ENCODE measurements at places on chromosomes 7 and 10.

DNA sequence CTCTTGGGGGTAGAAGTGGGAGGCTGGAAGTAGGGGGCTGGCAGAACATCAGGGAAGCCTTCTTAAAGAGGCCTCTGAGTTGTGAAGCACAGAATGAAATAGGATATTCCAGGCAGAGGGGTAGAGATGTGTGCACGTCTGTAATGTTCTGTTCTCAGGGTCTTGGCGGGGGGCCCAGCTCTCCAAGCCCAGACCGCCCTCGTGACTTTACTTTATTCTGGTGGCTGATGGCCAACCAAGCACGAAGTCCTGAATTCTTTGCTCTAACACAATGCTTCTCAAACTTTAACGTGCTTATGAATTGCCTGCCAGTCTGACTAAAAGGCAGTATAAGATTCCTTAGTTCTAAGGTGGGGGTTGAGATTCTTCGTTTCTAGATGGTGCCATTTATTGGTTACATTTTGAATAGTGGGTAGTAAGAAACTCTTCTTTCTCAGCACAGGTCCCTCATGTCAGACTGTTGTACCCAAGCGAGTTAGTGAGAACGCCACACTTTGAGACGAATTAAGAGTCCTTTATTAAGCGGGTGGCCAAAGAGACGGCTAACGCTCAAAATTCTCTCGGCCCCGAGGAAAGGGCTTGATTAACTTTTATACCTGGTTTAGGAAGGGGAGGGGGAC lies 8.2 kb downstream of the PRXL2A start:
- no peak for ATAC-seq

DNA sequence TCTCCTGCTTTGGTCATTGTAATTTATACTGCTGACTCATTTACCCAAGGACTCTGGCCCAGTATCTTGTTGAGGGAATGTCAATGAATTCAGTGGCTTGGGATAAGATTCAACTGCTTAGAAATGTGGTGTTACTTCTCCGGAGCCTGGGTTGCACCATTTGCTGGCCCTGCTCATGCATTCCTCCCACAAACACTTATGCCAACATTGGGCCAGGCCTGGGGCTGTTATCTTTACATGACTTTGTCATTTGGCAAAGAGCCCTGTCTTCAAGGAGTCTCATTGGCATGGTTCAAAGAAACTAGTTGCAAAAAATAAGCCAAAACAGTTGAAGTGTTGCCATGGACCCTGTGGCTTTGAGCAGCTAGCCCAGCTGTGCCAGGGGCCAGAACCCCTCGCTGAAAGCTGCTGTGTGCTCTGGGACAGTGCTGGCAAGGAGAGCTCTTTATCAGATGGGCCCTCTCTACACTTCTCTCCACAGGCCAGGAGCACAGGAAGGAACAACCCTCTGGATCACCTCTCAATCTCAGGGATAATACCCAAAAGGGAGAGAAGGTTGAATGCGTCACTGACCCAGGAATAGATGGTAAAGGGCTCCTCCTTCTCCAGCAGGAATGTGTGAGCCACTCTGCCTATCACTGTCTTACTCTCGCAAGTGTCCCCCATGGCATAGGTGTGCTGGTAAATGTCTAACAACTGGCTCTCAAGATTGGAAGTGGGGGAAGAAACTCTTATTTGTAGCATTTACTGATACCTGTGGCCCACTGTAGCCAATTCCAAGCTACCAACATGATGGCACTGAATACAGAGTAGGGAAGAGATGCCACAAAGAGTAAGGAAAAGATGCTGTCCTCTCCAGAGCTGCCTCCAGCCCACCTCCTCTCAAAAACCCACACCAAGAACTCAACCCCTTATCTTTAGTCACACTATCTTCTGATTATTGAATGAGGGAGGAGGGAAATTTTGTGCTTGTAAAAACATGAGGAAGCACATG lies 23.5 kb upstream of the PDE1C start:
- peak; percentile 18 for ATAC-seq

DNA sequence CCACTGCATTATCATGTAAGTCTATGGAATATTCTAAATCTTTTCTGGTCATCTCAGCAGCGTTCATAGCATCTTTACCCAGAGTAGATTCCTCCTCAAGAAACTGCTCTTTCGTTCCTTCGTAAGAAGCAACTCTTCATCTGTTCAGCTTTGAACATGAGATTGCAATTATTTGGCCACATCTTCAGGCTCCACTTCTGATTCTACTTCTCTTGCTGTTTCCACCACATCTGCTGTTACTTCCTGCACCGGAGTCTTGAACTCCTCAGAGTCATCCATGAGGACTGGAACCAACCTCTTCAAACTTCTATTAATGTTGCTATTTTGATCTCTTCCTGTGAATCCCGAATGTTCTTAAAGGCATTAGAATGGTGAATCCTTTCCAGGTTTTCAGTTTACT lies 12.7 kb downstream of the CHST12 start:
- ATAC-seq: no peak

DNA sequence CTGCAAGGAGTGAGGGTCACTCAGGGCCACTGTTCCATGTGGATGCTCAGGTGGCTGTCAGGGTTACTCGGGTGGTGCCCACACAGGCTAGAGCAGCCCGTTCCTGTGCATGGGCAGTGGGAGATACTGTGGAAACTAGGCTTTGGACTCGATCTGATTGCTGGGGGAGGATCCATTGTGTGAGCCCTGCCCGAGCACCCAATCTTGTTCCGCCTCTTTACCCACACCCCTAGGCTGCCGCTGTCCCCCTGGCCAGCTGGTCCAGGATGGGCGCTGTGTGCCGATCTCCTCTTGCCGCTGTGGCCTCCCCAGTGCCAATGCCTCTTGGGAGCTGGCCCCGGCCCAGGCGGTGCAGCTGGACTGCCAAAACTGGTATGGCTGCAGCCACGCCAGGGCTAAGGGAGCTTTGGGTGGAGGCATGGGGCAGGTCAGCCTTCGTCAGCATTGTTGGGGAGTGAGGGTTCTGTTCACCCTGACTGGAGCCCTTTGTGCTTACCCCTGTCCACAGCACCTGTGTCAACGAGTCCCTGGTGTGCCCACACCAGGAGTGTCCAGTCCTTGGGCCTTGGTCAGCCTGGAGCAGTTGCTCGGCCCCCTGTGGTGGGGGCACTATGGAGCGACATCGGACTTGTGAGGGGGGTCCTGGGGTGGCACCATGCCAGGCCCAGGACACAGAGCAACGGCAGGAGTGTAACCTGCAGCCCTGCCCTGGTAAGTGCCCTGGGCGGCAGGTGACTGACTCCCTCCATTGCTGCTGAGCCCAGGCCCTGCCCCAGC lies 12.4 kb upstream of the ZNF862 start:
- ATAC-seq: peak; percentile 68

GRCh38 chr10:44925224-44925623 lies 14.1 kb downstream of the TMEM72 start:
- ATAC-seq: no peak
